Activated T-cell treated with anti-CD3 and anti-CD28 coated beads for 4 hours (primary cell): ENCODE measurements at places on chromosomes 6 and 20.
A peak's percentile ranks its signal among the peaks of the same experiment; 100 is the strongest.

GRCh38 chr6:138989098-138989983, 1.3 kb upstream of the REPS1 start:
- no peak for DNase-seq

DNA sequence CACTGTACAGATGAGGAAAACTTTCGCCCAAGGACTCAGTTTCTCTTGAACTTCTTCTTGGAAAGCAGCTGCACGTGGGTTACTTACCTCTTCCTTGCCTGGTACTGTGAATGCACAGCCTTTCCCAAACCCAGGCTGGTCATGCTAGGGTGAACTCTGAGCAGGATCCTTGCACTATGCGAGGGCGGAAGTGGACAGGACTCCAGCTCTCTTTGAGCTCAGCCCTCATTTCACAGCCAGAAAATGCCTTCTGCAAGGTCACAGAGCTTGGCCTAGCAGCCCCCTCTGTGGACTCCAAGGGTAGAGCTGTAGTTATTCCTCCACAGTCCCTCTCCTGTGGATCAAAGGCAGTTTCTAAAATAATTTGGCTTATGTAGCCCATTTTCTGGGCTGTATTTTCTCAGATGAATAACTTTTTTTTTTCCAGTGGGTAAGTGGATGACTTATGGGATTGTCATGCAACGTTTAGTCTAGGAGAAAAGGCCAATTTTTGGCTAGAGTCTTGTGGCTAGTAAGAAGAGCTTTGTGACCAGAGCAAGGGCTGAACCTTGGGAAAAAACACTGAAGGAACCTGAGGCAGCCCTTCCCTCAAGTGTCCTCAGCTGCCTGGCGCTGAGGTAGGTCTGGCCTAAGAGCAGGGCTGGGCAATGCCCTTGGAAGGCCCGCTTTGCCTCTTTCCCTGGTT, 172.7 kb downstream of the SCP2D1 start:
- DNase-seq: no peak

DNA sequence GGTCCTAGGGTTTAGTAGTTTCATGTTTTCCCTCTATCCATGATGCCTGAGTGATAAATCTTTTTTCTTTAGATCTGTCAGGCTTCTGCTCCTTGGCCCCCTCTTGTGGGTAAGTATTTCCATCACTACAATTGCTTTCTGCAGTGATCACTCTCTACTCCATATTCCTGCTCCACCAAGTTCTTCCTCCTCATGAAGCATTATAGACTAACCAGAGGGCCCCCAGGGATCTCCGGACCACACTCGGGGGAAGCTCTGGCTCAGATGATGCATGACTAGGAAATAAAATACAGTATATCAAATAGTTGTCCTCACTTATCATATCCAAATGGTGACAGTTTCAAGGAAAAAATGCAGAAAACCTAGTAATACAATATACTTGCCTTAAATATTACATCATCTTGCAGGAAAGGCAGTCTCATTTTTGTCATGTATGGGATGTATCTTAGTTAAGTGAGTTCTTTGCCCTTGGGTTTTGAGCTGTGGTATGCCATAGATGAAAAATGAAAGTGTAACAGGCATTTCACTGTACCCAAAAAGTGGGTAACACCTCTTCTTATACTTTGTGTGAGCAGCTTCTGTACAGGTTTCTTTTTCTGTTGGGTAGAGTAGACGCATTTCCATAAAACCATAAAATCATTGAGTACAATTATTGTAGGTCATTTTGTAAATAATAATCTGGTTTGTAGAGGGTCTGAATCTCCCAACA, 200.9 kb upstream of the EYA4 start:
- DNase-seq: no peak

- DNase-seq: no peak
Observed at GRCh38 chr20:44728801-44729443, 13.8 kb downstream of the CCN5 start.

DNA sequence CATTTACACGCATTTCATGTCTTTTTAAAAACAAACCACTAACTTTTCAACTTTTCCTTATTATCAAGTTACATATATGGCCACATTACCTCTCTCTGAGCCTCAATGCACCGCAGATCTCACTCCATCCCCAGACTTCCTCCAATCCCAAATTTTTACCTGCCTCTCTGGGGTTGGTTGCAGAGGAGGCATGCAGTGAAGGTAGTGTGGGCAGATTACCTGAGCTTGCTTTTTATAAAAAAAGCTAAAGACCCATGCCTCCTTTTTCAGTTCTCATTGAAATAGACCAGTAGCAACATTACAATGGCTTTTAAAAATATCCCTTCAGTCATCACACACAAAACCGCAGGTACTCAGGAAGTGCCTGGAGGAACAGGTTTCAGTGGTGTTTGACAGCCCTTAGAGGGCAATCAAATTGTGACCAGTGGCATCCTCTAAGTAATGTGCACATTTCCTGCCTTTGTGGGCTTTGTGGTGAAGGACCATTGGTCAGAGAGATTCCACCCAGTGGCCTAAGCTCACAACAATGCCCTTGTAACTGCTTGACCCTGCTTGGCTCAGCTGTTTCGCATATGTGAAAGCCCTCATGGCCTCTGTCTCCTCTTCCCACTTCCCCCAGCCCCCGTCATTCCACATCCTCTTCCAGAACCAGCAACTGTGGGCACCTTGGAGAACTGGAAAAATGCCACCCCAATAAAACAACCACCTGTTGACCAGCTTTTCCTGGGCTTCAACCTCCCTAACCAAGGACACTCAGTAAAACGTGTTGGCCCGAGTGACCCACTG, 30.2 kb upstream of the IL17A start:
- DNase-seq: no peak

- DNase-seq: no peak
Observed at GRCh38 chr6:149960488-149960887, 3.3 kb upstream of the ULBP1 start.

DNA sequence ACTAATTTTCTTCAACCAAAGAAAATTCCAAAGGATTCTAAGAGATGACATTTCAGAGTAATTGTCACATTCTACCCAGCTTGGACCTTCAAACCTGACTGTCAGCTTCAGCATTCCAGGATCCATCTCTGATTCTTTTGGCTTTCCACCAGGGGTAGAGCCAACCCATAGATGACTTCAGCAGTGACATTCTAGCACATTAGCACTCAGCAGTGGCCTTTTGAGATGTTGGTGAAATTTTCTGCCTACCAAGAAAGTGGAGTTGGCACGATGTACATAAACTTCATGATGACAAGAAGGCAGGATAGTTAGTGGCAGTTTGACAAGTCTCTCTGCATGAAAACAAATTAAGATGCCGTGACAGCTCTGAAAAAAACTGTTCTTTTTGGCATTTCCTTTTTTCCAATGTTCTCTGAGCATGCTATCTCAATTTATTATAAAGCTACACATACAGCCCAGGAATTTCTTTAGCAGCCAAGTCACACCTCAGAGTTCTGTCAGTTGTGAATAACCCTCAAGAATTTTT, 466.5 kb upstream of the RNF217 start:
- DNase-seq: no peak

GRCh38 chr6:85966828-85967227, 324.1 kb upstream of the SYNCRIP start:
- DNase-seq: no peak

DNA sequence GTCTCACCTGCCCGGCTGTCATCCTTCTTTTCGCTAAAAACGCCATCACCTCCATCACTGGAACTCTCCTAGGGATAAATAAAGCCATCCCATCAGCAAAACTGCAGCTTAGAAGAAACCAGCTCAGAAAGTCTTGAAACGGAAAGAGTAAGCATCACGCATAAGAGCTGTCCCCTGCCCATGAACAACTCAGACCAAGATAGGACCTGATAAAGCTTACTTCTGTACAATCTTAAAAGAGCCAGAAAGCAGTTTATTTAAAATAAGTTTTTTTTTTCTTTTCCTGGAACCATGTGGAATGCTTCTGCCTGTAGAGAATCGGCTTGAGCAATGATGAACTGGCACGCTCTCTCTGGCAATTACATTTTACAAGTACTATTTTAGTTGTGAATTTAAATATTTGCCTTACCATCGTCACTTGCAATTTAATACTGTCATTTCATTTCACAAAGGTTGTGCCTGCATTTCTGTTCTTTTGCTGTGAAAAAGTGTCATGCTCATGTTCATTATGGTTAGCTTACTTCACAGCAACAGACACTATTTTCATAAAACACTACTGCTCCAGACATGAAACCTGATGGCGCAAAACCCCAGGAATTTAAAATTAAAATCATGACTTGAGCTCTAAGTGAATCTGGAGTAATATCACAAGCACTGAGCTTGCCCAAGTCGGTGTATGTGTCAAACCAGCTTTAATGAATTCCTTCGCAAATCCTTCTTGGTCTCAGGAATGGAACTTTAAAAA, 59.6 kb upstream of the EMILIN3 start:
- DNase-seq: no peak

GRCh38 chr20:3109350-3110302, 25.1 kb upstream of the AVP start:
- no peak for DNase-seq

DNA sequence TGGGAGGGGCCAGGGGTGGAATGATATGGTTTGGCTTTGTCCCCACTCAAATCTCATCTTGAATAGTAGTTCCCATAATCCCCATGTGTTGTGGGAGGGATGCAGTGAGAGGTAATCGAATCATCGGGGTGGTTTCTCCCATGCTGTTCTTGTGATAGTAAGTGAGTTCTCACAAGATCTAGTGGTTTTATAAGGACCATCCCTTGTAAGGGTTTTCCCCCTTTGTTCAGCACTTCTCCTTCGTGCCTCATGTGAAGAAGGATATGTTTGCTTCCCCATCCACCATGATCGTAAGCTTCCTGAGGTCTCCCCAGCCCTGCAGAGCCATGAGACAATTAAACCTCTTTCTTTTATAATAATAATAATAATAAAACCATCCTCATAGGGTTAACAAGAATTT, 88.8 kb upstream of the PRND start:
- no peak for DNase-seq

GRCh38 chr6:56772737-56773184, 130.1 kb upstream of the DST start:
- no peak for DNase-seq

DNA sequence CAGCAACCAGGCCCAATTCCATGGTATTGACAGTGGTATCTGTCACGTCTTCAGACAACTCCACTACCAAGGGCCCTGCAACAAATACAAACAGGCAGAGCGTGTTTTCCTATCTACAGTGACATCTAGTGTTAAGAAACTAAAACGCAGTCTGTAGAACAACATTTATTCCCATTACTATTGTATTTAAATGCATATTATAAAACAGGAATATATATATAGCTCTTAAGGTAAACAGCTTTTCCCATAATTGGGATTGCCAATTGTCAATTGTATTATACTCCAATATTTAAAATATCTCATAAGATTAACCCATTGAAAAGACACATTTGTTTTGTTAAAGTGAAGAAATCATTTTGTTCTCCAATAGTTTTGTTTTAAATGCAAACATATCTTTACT, 97.2 kb downstream of the KIF16B start:
- no peak for DNase-seq

- DNase-seq: no peak
Observed at GRCh38 chr6:137266309-137266586, 47.1 kb upstream of the IFNGR1 start.

GRCh38 chr6:87731818-87732661, 30.0 kb upstream of the AKIRIN2 start:
- DNase-seq: no peak

- no peak for DNase-seq
Observed at GRCh38 chr20:63878899-63879663, 14.0 kb downstream of the TPD52L2 start.

DNA sequence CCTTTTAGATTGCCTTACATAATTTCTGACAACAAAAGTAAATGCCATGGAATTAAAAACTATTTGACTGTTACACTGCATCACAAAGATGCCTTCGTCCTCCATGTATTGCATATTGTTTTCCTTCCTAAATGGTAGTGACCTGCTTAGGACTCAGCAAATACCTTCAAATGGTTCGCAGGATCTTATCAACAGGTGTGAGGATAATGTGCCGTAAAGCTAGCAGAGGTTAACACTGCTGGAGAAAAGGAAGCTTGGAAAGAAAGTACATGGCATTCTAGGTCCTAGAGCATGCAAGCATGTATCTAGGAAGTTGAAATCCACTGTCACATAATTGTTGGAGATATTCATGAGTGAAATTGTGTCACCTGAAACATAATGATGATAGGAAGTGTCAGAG, 5.5 kb downstream of the CLVS2 start:
- no peak for DNase-seq

GRCh38 chr6:6005051-6006005, 1.4 kb downstream of the NRN1 start:
- DNase-seq: no peak

- DNase-seq: peak; percentile 37
Observed at GRCh38 chr6:157020881-157021343, 243.7 kb downstream of the ARID1B start.

- no peak for DNase-seq
Observed at GRCh38 chr6:143711714-143712113, 33.9 kb downstream of the PHACTR2 start.

GRCh38 chr6:1618311-1619097, 8.8 kb downstream of the FOXC1 start:
- DNase-seq: no peak

GRCh38 chr6:48667797-48668196, 556.8 kb upstream of the PTCHD4 start:
- no peak for DNase-seq

- DNase-seq: no peak
Observed at GRCh38 chr6:167670938-167671338, 155.8 kb upstream of the AFDN start.

- no peak for DNase-seq
Observed at GRCh38 chr6:169495601-169496000, 206.2 kb downstream of the WDR27 start.

GRCh38 chr6:19327241-19327640, 509.9 kb upstream of the ID4 start:
- DNase-seq: no peak

DNA sequence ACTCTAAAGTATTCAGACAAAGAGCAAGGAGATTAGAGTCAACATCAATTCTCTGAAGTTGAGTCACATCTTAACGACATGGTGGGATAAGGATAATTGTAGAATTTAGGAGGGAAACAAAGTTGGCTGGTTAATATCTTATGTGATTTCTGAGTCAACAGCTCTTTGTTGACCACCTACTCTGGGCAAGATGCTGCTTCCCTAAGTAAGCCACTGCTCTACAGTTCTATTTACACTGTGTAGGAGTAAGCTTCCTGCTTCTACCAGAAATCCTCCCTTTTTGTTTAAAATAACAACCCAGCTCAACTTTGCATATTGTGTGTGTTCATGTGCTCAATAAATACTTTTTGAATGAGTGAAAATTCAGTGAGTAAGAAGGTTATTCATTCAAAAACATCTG, 3.1 kb downstream of the HS3ST5 start:
- no peak for DNase-seq
